ENCODE measurements at places on chromosomes 1 and 21. TPM values are rescaled to one million over a fixed set of nuclear protein-coding genes. Genes with fewer than 3 reads are reported as not detected.

The HFM1 gene
- under 0.01 TPM for total RNA-seq

The RNPC3 gene
- 16.0 TPM for total RNA-seq

The KCNJ9 gene
- total RNA-seq = not detected

The RAB3B gene
- 77.3 TPM for total RNA-seq

The CXADR gene
- total RNA-seq = 0.32 TPM

The WNT3A gene
- total RNA-seq = not detected

The KCNE1 gene
- total RNA-seq = under 0.01 TPM

The OR6P1 gene
- not detected for total RNA-seq

The KIF26B gene
- total RNA-seq = 12.1 TPM

The CASQ1 gene
- not detected for total RNA-seq

DNA sequence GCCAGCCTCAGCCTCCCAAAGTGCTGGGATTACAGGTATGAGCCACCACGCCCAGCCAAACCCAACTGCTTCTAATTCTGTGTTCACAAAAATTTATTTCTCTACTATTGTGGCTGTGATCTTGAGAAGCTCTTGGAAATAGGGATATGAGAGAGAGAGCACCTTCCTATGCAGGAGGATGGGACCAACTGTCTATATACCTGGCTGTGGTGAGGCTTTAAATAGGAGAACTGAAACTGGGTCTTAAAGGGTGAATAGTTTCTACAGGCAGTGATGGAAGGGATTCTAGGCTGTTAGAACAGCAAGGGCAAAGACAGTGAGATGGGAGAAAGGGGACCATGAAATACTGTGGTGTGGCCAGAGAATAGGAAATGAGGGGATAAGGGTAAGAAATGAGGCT lies 8.3 kb upstream of the PTCH2 start:
- DNase-seq = no peak

GRCh38 chr1:186413319-186413718 lies 37.7 kb downstream of the ODR4 start:
- no peak for DNase-seq

- DNase-seq = no peak
These were observed 71.4 kb downstream of the AGPAT3 start for GRCh38 chr21:43936247-43936967.

DNA sequence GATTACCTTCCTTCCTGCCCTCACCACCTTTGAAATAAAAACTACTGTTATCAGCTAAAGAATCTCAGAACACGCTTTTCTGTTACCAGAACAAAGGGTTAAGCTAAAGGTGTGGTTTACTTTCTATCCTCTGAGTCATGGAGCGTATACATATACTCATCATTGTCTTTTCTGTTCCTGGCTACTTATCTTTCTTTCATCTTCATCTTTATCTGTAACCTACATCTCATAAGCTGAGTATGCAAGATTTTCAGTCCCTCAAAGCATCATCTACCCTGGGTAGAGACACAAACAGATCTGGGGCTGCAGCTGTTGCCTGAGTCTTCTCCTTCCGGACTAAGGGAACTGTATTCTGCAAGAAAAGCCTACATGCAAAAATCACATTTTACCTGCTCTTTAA lies 75.6 kb downstream of the LMO4 start:
- DNase-seq = no peak

DNA sequence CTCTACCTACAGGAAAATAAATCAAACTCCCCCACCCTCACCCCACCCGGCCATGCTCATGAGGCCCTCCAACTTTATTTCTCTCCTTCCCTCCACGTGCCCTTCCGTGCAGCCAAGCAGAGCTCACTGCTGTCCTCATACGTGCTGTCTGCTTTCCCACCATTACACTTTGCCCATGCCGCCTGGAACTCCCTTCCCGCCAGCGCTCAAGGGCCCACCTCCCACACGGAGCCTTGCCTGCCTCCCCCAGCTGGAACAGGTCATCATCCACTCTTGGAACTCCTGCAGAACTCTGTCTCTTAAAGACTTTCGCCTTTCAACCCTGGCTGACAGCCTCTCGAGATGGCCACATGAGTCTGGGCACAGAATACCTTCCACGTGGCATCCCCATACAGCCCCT lies 42.4 kb downstream of the GLIS1 start:
- no peak for DNase-seq

DNA sequence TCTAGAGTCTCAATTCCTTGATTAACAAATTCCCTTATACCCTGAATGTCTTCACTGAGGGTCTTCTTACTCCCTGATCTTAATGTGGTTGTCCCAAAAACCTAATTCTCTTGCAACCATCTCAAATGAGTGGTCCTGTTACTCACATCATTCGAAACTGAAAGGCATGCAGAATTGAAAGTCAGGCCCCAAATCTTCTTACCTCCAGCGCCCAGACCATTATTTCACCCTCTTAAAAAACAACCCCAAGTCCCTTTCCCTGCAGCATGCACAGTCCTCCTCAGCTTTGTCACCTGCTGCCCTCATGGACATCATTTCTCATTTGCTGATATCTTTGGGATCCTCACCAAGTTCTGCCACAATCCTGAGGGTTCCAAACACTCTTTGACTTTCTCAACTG lies 230.1 kb downstream of the SEC16B start:
- no peak for DNase-seq

DNA sequence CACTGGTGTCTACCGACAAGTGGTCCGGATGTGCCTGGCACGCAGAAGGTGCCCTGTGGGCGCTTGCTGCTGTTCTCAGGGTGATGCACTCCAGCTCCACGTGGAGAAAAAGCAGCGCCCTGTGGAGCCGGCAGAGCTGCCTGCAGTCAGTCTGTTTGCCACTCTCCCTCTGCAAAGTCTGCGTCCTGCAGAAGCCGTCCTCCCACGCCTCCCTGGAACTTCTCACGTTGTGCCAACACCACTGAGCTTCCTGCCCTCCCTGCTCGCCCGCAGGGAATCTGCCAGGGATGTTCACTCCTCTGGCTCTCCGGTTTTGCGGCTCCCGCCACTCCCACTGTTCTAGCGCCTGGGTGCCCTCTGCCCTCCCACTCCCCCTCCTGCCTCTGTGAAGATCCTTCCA lies 19.8 kb upstream of the UBXN10 start:
- DNase-seq = no peak
